ENCODE measurements at places on chromosomes 12 and 14.

- ATAC-seq = no peak
Observed at GRCh38 chr14:94439453-94440057, 13.0 kb downstream of the SERPINA11 start.

GRCh38 chr14:21097636-21098075 is 799 bp downstream of the ZNF219 start:
- ATAC-seq = no peak

- ATAC-seq = peak; percentile 22
Observed at GRCh38 chr14:24889843-24890242, 160.1 kb downstream of the STXBP6 start.

GRCh38 chr12:7344833-7345606 is 41.1 kb downstream of the ACSM4 start:
- ATAC-seq = no peak

DNA sequence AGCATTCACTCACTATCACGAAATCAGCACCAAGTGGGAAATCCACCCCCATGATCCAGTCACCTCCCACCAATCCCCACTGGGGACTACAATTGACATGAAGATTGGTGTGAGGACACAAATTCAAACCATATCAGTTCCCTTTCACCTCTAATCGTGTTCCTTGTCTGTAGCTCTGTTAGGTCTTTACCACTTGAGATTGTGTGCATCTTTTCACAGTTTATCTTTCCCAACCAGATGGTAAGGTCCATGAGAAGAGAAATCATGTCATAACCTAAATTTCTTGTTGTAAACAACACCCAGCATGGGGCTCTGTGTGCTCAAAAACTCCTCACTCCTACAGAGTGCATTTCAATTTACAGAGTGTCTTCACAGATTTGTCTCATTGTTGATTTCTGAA is 27.1 kb upstream of the PCED1B start:
- ATAC-seq = no peak

DNA sequence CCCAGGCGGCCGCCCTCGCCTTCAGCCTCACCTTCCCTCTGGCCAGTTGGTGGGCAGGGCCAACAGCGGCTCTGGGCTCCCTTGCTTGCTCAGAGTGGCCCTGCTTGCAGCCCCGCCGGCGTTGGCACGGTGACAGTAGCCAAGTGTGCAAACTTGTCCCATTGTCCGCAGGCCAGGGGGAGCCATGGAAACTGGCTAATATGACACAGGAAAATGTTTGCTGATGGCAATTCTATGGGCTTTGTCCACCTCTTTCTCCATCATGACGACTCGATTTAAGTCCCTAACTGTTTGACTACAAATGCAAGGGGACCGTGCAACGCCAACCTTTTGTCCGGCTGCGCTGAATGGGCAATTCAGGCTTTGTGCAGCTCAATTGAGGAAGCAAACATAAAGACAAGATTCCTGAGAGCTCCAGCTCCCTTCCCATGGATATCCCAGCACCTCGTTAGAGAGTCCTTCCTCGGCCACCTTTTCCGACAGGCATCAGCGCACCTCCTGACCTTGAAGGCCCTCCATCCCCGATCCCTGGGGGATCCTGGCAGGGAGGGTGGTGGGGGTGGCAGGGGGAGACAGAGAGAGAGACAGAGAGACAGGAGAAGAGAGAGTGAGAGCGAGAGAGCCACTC is 785 bp upstream of the FAM181A start:
- ATAC-seq = no peak

DNA sequence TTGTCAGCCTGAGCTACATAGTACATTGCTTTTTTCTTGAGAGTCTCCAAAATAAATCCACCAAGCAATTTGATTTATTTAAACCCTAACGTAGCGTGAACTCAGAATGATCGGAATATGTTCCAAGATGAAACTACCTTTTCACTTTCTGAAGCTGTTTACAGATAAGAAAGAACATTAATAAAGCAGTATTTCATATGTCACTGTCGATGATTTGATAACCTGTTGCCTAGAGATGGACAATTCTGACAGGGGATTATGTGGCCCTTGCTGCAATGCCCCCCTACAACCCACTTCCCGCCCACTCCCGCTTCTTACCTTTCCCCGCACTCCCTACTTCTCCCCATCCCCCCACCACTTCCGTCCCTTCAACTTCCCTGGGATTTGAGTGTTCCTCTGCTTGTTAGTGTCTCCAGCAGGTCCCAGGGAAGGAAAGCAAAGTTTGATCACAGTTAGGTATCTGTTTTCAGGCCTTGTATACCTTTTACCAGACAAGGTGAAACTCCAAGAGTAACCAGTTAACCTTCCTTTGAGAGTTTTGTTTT is 229.2 kb upstream of the HMGA2 start:
- no peak for ATAC-seq

- ATAC-seq = no peak
Observed at GRCh38 chr14:104119119-104119487, 19.3 kb upstream of the KIF26A start.

- peak; percentile 47 for ATAC-seq
Observed at GRCh38 chr12:15688202-15688736, 100.9 kb downstream of the EPS8 start.

GRCh38 chr14:22079766-22080165 is 406.1 kb upstream of the OR4E1 start:
- ATAC-seq = no peak

- ATAC-seq = no peak
Observed at GRCh38 chr14:85445151-85445795, 84.7 kb upstream of the FLRT2 start.

- peak; percentile 55 for ATAC-seq
Observed at GRCh38 chr12:109518820-109519665, 41.6 kb downstream of the UBE3B start.

GRCh38 chr14:71597955-71598660 is 334.1 kb upstream of the RGS6 start:
- ATAC-seq = no peak

DNA sequence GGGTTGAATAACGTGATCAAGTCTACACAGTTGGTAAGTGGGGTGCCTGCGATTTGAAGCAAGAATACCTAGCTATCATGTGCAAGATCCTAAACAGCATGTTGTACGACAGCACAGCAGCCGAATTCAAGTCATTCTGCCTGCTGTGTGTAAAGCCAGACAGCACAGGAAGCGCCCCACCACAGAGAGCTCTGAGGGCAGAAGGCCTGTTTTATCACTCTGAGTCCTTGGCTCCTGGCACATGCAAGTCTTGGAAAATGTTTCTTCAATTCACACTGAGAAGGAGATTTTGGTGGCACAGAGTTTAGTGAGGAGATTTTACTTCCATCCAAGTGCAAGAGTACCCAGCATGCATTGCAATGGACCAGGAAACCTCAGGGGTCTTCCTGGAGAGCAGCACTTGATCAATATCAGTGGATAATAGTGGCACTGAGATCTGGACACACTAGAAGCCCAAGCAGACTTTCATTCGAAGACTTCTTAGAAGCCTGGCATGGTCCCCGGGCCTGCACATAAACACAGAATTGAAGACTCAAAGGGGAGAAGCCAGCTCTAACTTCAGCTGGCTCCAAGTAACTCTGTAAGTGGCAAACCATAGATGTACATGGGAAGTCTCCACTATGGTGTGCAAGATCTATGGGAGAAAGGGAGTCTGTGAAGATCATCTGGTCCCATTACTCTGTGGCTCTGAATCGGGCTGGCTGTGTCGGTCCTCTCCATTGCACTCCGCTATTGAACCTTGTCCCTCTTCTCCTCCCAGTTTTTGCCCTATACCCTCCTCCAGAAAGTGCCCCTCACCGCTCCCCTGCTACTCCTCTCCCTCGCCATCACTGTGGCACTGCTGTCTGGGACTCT is 1.5 kb upstream of the KRT1 start:
- ATAC-seq = no peak

GRCh38 chr12:21073129-21073528 is 57.9 kb upstream of the SLCO1B1 start:
- ATAC-seq = no peak

- no peak for ATAC-seq
Observed at GRCh38 chr12:47841910-47842309, 22.2 kb upstream of the HDAC7 start.

DNA sequence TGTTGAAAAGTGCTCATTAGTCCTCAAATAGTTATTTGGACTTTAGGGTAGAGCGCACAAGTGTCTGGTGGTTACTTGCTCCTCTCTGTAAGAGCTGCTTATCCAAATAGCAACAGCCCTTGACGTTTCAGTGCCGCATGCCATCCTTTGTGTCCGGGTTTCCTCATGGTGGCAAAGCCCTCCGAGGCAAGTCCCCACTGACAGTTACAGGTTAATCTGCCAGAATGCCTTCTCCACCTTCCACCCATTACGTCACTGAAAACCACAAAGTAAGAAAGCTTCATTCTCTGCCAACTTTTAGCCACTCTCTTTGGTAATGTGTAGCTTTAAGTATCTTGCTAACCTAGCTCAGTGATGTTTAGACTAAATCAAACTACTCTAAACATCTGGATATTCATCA is 78.6 kb downstream of the POLR3B start:
- no peak for ATAC-seq

GRCh38 chr12:107903341-107904061 is 129.0 kb downstream of the ASCL4 start:
- peak; percentile 48 for ATAC-seq

DNA sequence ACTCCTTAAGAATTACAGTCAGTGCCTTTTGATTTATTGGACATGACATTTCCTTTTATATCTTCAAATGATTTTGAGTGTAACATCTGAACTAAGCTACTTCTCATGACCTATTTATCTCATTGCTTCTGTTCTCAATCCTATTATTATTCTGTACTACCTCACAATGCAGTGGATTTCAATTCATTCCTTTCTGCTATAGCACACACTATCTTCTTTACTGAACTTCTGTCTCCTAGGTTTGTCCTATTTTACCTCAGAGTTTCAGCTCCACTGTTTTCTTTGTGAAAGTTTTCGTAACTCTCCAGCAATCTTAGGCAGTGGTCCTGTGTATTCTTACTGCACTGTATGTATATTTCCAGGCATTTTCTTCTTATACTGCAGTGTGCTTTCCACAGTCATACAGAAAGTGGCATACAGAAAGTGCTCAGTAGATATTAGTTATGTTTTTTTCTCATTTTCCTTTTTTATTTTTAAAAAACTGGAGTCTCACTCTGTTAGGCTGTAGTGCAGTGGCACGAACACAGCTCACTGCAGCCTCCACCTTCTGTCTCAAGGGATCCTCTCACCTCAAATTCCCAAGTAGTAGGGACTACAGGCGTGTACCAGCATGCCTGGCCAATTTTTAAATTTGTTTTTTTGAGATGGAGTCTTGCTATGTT is 368.6 kb upstream of the RGS6 start:
- no peak for ATAC-seq

- no peak for ATAC-seq
Observed at GRCh38 chr14:71441126-71441525, 491.1 kb upstream of the RGS6 start.

DNA sequence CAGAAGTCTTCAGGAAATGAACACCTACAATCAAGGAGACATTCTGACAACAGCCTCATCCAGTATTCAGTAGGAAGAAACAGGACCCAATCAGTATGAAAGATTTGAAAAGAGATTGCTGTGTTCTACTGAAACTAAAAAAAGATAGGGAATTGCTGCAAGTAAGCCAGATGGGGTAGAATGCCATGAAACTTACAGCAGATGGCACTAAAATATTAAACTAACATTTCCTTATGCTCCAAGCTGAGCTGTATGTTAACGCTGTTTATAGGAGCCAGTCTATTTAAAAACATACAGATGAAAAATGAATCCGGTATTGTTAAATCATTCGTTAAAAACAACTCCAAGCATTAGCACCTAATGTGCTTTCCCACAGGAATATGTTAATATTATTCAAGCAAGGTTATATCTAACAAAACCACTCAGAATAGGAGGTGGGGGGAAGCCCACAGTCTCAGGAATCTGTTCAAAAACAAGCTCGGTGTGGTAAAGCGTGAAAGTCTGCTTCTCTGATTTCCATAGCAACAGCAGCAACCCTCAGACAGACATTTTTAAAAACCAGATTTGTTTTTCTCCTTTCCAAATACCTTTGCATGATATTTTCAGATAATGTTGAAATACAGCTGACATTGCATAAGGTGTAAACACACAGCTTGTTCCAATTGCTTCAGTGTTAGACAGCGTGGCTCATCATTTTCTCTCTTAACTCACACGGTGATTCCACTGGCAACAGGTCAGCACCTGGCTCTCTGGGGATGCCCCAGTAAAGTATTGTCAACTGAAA is 131.4 kb upstream of the CCDC175 start:
- no peak for ATAC-seq

DNA sequence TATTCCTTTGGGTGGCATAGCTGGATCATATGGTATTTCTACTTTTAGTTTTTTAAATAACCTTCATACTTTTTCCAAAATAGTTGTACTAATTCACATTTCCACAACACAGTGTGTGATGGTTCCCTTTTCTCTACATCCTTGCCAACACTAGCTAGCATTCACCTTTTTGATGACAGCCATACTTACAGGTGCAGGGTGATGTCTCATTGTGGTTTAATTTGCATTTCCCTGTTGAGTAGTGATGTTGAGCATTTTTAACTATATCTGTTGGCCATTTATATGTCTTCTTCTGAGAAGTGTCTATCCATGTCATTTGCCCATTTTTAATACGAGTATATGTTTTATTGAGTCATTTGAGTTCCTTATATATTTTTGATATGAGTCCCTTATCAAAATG is 96.1 kb downstream of the TSHR start:
- no peak for ATAC-seq

DNA sequence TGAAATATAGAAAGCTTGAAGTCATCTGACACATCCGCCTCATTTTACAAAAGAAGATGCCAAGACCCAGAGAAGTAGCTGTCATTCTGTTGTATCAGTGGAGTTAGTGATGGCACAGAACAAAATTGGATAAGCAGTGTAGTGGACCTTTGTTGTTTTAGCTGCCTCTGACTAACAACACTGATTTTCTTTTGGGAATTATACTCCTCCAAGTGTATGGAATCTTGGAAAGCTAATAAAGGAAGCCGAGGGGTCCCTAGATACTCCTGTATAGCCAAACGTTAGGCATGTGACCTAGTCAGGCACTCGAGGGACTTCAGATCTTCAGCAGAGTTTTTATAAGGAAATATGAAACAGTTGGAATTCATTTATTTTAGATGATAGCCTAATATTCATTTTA is 94.5 kb downstream of the OTOGL start:
- ATAC-seq = no peak

- ATAC-seq = no peak
Observed at GRCh38 chr14:57933349-57933748, 67.5 kb upstream of the SLC35F4 start.

All from gastroesophageal sphincter (tissue), 4 donors.